ELR (cell line): ENCODE measurements at places on chromosomes 4 and X.

DNA sequence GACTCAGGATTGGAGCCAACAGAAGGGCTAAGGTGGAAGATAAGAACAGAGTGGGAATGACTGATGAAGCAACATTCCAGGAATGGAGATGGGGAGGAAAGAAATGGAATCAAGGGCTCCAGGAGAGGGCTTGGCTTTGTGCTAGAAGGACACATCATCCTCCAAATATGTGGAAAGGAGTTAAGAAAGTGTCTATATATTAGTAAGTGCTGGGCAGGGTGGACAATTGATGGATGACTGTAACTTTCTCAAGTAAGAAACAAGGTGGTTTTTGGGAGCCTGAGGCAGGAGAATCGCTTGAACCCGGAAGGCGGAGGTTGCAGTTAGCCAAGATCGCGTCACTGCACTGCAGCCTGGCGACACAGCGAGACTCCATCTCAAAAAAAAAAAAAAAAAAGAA lies 71.6 kb upstream of the NFKB1 start:
- DNase-seq: peak; percentile 93

DNA sequence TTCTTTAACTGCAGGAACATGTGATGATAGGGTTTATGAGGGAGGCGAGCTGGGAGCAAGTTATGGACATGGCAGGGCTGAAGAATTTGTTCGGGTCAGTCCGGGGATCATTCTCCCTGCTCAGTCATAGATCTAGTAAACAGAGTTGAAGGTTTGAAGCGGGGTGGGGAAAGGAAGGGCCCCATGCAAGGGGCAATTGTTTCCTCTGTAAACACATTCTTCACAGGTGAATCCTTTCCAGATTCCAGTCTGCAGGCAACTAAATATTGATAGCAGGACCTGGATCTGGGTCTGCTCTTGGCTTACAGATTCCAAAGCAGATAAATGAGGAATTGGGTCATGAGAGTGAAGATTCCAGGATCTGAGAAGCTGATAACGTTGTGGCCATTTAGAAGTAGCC lies 44.3 kb upstream of the ARHGAP24 start:
- DNase-seq: peak; percentile 37

DNA sequence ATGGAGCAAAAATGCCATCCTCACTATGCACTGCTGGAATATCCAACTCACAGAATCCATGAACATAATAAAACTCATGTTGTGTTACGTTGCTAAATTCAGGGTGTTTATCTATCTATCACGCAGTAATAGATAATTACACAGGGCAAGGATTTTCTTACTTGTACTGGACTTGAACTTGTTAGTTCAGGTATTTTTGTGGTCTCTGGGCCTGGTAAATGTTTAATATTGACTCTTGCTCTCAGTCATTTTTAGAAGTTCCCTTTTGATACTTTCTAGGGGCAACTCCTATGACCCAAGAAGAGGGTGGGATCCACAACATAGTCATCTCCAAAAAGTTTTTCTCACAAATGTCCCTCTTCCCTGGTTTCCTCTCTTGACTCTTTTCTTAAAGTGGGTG lies 522.4 kb upstream of the IGFBP7 start:
- no peak for DNase-seq

GRCh38 chr4:122695226-122695625 lies 37.3 kb upstream of the BBS12 start:
- DNase-seq: no peak

- no peak for DNase-seq
These were observed 933.0 kb upstream of the LCORL start for GRCh38 chr4:18954538-18954937.

GRCh38 chr4:140344621-140345020 lies 28.8 kb upstream of the SCOC start:
- DNase-seq: no peak
